ENCODE measurements at places on chromosomes 4 and X.

DNA sequence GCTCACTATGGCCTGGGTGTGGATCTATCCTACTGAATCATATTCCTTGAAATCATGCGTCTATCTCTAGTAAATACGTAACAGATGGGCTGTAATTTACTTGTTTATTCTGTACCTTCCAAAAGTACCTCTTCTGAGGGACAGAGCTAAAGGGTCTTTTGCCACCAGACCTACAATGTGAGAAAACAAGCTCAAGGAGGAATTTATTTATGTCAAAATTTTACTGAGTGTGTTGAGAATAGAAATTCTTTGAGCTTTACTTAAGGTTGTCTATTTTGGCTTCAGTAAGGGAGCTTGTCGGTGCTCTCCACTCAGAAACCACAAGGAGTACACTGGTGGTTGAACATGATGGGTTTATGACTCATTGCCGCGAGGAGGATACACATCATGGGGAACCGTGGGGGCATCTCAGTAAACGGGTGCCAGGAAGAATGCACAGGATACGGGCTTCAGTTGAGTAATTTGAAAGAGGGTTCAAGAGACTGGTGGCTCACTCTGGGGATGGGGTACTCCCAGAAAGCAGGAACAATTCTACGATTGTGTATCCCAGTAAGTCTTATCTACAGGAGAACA is 3.0 kb downstream of the ANK2 start:
- DNase-seq: no peak

- no peak for DNase-seq
Observed at GRCh38 chrX:19893727-19894126, 6.3 kb upstream of the SH3KBP1 start.

DNA sequence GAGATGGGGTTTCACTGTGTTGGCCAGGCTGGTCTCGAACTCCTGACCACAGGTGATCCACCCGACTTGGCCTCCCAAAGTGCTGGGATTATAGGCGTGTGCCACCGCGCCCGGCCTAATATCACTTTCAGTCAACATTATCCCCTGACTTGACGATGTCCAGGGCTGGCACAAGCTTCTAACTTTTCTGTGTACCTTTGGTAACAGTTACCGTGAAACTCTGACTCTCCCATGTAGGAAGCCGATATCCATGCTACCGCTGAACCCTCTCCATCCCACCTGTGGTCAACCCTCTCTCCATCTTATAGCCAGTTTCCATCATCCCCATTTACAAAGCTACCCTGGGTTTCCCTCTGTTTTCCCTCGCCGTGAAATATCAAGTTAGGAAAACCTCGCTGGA is 77.5 kb downstream of the CRLF2 start:
- DNase-seq: no peak

DNA sequence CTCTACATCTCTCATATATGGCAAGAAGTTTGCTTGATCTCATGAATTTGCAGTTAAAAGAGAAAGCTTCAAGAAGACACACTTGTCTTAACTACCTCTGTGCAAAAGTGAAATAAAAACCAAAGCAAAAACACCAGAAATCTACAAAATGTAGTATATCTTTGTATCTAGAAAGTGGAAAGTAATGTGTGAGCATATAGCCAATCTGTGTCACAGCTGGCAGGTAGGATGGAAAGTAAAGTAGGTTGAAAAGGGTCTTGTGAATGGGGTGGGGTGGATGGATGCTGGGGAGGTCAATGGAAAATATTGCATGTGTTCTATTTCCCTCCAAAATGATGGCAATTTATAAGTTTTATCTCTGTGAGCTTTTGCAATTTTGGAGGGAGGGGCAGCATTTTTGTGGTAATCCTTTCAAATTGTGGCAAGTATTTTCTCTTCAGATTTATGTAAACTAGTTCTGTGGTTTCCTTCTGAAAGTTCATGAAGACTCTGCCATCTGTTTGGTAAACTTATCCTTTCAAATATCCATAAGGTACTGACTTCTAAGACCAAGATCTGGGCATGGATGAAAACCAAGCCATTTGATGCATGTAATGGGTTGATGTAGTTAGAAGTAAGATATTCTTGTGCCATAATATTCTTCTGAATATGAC is 215.9 kb upstream of the GIMD1 start:
- no peak for DNase-seq

GRCh38 chr4:155705664-155706063 is 39.0 kb downstream of the GUCY1A1 start:
- no peak for DNase-seq

- no peak for DNase-seq
Observed at GRCh38 chrX:20437683-20438082, 171.0 kb upstream of the RPS6KA3 start.

GRCh38 chr4:133137571-133137970 is 11.5 kb upstream of the PCDH10 start:
- DNase-seq: no peak

DNA sequence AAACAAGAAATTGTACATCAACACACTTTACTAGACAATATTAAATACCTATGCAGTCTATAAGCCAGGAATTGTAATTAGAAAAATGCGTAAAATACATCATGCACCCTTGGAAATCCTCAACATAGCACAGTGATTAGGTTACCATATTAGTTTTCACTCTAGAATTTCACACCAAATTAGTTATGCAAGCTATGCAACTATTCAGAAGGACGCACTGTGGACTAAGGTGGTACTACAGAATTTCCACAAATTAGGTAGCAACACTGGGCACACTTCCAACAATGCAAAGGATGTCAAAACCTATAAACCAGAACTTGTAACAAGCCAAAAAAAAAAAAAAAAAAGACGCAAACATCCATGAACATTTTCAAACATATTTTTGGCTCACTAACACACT is 71.1 kb upstream of the ZCCHC13 start:
- DNase-seq: no peak

- DNase-seq: no peak
Observed at GRCh38 chr4:141416219-141416618, 195.5 kb downstream of the ZNF330 start.

DNA sequence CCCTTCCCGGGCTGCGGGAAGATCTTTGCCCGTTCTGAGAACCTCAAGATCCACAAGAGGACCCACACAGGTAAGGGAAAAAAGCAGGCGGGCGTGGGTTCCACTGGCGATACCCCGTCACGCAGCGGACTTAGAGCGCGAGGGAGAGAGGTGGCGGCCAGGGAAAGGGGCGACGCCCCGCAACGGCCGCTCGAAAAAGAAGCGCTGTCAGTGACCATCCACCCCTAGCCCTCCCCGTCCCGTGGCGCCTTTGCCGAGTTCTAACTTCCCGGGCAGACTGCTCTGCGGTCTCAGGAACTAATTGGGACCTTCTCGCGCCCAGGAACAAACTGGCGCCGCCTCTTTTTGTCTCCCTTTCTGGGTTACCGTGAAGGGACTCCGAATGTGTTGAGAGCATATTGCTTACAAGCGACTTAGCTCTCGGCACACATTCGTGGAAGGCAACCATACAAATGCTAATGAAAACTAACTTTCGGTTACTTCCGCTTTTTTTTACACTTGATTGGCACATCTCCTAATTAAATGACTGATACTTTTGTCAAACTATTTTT is 1.8 kb downstream of the ZIC3 start:
- DNase-seq: no peak

DNA sequence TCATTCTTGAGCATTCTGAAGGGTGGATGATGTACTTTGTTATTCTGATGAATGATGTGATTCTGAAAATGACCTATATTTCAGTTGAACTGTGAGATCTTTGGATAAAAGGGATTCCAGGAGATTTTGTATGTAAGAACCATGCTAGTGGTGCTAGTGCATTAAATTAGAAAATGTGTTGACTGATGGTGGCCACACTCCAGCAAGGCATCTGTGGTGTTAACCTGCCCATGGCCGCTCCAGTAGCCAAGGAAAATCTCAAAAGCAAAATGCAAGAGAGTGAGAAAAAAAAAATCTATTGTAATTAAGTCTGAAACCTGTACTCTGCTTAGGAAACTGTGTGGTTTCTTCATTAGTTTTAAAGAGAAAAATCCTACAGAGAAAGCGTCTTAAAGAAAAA is 93.5 kb downstream of the WWC2 start:
- no peak for DNase-seq

GRCh38 chr4:89009761-89010369 is 47.1 kb downstream of the FAM13A start:
- no peak for DNase-seq

All from GOT3 (cell line).